NCI-H146 (cell line): ENCODE measurements at places on chromosomes 7 and 10.

GRCh38 chr7:106863274-106863997 lies 1.6 kb upstream of the PIK3CG start:
- no peak for DNase-seq

DNA sequence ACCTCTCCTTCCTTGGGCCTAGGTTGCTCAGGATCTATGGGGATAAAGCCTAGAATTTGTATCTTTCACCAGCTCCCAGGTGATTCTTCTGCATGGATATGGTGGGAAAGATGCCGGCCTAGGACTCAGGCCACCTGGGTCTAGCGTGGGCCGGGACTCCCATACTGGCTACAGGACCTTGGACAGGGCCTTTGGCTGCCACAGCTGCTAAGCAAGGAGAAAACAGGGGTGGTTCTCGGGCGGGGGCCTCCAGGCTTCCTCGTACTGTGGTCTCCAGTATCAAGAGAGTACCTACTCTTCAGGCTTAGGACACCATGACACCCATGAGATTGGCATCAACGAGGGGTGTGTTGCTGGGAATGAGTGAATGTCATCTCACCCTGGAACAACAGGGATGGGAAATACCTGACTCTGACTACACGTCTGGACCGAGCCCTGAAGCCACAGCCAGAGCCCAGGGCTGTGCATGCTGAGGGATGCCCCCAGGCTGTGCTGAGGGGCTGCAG lies 120.3 kb upstream of the ADAM12 start:
- no peak for DNase-seq

DNA sequence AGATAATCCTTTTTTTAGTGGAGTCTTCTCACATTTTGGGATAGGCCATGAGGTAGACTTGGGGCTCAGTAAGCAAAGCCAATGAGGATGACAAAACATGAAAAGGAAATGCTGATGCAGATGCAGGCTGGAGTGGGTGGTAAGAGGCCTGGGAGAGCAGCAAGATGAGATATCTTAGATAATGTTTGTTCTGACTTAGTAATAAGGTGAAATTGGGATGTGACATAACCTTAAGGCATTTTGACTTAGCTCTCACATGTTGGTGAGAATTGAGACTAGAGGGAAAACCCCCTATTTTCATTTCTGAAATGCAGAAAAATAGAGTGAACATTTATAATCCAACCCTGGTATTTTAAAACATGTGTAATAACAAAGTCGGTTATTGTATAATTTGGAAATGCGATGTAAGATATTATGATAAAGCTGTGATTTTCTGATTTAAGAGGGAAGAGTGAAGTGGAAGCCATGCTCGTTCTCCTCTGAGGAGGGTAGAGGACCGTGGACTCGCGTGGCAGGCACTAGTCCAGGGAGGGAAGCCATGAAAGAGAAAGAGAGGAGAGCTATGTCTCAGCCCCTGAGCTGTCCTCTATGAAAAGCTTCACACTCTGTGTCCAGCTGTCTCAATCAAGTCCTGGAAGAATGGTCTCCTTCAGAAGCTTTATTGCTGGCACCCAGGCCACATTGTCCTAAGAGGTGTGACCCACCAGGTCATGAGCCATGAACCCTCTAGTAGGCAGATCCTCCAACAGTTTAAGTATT lies 57.3 kb downstream of the ST7 start:
- no peak for DNase-seq

DNA sequence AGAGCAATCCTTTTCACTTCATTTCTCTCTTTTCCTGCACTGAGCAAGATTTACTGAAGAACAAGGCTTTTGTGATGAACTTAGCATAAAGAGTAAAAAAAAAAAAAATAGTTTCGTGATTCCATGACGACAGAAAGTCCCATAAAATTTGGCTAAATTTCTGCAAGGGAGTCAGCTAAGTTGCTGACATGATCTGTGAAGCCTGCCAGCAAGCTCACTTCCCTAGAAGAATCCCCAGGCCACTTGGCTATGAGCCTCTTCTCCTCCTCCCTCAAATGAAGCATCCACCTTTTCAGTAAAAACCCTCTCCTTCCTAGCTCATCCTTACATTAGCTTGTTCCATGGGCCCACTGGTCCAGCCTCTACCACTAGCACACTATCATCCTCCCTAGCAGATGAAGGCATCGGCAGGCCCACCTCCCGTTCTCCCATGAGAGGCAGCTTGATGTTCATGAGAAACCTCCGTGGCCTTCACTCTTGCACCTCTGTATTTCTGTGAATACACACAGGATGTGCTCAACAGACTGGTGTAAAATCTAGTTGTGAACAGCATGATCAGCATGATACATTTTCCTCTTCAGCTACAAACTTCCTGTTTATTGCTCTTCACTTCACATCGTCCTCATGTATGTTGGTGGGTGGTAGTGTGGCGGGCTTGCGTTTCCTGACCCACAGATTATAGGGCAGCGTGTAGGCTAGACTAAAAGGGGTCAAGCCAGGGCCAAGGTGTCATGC lies 30.9 kb downstream of the GIMAP8 start:
- DNase-seq = no peak

- no peak for DNase-seq
Measured at GRCh38 chr7:54802841-54803240, 43.8 kb upstream of the SEC61G start.

GRCh38 chr10:49408519-49409306 lies 12.8 kb upstream of the DRGX start:
- peak; percentile 49 for DNase-seq

DNA sequence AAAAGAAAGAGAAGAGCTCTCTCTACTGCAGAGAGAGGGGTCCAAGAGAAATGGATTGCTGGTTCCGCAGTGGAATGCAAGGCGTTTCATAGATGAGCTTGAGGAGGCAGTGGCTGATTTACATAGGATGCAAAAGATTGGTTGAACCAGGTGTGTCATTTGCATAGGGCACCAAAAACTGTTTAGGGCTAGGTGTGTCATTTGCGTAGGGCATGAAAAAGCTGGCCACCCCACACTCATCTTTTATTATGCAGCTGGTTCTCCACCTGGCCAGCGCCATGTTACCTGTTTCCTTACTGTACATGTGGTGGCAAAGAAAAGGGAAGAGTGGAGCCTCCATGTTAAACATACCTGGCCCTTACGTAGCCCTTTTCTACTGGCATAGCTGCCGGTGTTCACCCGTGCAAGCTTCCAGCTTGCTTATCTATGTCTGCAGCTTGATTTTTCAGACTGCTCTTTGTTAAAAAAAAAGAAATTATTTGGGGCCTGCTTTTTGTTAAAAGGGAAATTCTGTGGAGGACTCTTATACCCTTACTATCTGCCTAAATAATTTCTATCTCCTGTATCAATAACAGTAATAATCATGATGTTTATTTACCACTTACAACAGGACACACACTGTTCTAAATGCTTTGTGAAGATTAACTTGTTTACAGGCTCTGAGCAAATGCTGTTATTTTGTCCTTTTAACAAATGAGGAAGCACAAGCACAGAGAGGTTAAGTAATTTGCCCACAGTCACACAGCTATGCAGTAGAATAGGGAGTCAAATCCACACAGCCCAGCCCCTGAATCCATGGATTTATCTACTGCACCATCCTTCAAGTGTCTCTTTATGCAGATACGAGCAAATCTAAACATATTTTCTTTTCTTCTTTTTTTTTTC lies 33.3 kb downstream of the CASP7 start:
- peak; percentile 38 for DNase-seq

DNA sequence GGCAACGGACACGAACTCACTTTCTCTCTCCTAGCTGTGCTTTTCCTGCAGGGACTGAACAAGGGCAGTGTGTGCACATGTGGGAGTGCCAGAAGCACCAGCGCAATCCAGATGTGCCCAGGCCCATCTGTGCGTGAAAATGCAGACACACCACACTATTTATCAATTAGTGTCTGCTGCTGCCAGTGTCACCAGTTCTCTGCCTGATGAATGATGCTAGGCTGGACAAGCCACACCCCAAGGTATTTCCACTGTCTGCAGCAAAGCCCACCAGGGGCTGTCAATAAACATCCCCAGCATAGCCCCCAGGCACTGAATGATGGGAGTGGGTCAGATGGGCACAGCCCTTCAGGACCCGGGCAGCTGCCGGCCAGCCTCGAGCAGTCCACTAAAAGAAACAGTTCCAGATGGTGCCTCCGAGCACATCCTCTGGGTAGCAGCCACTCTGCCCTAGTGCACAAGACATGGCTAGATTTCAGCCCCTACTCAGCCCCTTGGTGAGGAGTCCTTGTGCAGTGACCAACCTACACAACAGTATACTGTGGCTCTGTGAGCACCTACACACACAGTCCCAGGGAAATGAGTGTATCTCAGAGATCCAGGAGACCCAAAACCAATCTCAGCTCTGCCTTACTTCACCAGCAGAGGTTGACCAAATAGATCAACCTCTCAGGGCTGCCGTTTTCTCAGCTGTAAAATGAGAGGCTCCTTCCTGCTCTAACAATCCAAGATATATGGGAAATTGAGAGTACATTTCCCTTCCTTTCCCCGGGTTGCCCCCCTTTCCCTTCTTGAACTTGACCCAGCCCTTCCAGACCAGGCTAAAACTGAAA lies 314.7 kb downstream of the PLXNA4 start:
- DNase-seq = no peak

DNA sequence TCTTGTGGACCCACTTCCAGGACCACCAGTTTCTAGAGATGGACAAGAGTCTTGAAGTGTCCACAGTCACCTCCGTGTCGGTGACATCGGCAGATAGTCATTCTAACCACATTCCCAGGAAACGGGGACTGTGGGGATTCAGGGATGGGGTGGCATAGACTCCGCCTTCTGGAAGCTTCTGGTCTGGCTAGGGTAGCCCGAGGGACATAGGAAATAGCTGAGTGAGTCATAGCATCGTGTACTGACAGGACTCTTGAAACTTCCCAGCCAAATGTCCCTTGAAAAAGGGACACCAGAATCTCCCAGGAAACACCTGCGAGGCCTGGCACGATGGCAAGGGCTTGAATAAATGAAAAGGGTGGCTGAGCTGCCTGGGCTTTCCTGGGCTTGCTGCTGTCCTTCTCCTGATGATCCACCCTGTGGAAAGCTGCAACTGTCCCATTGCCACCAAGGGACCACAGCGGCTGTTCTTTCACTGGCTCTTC lies 84.1 kb upstream of the LRRC4 start:
- DNase-seq = no peak

DNA sequence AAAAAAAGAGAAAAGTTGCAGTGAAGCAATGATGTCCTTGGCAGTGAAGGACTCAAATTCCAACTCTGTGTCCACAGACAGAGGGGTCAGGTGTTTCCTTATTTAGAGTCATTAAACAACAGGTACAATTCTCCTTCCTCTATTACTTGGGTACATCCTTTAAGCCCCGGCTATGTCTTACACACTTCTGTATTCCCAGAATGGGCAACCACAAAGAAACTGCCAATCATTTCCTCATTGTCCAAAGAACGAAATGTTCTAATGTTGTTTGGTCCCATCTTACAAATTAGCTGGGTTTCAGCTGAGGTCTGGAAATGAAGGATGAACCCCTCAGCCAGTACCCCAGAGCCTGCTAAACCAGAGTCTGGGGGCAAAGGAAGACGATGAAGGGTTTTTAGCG lies 59.5 kb downstream of the GRB10 start:
- no peak for DNase-seq

DNA sequence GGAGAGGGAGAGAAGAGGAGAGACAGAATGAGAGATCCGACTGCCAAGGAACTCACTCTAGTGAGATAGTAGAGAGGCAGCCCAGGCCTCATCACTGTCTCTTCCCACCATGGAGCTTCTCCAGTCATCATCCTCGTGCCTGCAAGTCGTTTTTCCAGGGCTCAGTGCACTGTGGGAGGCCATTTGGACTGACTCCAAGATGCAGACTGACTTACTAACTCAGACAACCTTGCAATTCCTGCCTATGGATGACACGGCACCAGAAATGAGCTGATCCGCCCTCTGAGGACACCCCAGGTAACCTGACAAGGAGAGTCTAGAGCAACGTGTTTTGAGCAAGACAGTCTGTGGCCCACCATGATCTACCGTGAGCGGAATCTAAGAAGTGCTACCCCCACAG lies 154.9 kb downstream of the GLI3 start:
- no peak for DNase-seq

DNA sequence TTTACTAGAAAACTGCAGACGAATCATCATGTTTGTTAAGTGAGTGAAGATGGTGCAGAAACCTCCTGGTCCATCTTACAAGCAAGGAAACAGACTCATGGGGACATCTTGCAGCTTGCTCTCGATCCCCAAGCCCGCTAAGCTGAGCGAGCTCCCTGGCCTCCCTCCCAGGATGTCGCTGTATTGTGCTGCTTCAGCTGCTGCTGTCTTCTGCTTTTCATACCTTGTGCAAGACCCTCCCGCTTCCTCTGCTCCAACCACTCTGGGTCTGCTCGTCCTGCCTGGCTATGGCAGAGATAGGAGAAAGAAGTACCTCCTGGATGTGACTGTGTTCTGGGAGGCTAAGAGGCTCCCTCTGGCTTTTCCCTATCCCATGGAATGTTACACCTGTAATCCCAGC lies 285.2 kb upstream of the FZD8 start:
- no peak for DNase-seq

DNA sequence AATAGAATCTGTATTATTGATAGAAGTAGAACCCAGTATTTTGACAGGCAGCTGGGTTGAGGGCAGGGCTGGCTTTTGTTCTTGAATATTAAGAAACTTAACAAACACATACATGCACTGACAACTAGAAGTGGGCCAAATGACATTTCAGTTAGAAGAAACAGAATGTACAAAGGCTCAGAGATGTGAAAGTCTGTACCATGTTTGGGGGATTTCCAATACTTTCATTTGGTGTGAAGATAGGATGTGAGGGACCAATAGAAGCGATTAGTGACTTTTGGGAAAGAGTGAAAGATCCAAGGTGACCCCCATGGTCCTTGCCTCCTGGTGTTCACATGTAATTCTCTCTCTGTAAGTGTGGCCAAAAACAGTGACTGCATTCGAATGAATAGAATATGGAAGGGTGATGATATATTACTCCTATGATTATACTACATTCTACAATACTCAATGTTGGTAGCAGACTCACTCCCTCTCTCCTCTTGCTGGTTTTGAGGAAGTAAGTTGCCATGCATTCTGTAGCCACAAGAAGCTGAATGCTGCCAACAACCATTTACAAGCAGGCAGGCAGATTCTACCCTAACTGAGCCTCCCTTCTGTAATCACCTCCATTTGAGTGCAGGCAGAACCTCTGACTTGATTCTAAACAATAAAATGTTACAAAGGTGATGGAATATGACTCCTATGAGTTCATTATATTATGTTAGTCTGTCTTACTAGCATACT lies 151.4 kb downstream of the TMEM168 start:
- DNase-seq = no peak

- no peak for DNase-seq
Measured at GRCh38 chr10:98684019-98684899, 237.5 kb upstream of the HPS1 start.

GRCh38 chr10:11165591-11166543 lies 148.2 kb downstream of the CELF2 start:
- DNase-seq = no peak
